ENCODE measurements at places on chromosomes 11 and 22.

DNA sequence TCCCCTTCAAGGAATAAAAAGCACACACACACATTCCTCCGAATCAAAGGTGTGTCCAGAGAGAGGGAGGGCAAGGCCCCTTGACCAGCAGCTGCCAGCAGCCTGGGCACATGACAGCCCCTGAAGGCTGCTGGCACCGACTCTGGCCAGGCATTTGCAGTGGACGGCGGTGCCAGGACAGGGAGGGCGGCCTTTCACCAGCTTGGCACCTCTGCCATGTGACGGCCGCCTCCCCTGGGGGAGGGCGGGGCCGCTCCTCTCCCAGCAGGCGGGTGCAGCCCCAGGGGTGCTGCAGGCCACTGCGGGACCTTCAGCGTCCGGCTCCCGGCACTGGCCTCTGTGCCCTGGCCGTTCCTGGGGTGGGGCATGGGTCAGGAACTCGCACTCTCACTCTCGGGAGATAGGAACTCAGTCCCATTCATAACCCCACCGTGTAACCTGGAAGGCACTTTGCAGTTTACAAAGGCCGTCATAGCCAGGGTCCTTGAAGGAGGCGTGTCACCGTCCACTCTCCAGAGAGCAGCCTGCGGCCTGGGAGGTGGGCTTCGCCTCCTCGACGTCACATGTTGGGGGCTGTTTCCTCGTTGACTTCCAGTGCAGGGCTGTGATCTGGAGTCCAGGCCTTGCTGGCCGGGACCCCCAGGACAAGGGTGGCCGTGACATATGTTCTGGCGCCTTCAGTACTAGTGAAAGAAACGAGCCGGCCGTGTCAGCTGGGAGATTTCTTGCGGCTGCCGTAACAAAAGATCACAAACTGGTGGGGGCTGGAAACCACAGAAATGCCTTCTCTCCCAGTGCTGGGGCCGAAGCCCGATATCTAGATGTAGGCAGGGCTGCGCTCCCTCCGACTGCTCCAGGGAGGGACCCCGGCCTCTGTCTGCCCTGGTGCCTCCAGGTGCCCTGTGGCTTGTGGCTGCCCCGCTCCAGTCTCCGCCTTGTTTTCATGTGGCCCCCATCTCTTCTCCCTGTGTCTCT lies 39.9 kb upstream of the SMIM38 start:
- no peak for DNase-seq

DNA sequence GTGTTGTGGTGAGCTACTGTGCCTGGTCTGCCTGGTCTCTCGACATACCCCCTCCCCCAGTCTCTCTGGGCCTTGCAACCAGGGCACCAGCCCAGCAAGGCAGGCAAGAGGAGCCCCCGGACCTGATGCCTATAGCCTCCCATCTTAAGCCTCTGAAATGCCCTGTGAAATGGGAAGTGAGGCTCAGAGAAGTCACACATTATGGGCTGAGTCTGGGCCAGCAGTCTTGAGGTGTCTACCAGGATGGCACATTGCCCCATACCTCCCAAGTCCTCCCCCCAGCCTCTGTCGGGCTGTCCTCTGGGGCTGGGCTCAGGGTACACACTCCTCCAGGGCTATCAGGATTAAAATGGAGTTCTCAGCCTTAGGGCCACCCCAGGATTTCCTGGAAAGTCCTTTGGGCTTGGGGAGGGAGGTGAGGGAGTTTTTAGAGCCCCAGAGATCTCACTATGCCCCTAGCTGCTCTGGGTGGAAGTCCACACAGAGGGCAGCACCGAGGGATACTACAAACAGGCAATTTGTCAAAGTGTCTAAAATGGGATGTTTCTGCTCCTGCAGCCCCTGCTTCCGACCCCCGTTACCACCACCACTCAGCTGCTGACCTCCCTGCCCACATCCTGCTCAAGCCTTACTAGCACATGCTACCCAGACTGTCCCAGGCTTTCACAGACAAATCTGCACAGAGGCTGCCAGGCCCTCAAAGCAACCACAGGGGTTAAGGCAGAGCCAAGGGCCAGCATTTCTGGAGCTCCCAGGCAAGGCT lies 3.1 kb upstream of the SH3BP1 start:
- no peak for DNase-seq

DNA sequence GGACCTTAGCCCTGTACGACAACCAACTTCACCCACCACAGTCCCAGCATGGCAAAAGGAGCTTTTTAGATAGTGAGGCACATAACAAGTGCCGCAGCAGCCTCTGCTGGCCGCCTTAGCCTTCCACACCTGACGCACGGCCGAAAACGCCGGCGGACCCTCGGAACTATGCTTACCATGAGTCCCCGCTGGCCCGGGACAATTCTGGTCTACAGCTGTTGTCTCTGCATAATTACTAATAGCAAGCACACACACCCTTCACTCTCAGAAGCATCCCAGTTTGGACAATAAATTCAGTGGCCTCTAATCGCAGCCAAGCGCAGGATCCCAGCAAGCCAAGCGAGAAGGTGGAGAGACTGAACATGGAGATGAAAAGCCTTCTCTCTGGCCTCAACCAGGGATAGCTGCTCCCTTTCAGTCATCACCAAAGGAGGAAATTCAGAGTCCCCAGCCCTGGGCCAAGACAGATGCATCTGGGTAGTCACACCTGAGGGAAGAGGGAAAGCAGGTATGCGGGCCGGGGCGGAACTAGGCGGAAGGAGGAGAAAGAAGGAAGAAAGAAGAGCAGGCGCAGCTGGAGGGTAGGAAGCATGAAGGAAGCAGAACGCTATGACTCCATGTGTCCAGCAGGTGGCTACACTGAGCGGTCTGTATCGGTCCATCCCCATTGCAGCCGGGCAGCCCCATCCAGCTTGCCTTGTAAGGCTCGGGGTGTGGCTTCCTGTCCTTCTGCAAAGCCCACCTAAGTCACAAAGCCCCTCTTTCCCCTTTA lies 40.3 kb downstream of the BUD13 start:
- DNase-seq, result no peak

- no peak for DNase-seq
These were observed 10.7 kb downstream of the BCL9L start for GRCh38 chr11:118914987-118915386.

- no peak for DNase-seq
These were observed 1.2 kb upstream of the CD59 start for GRCh38 chr11:33737362-33737821.
